Eye (tissue), 1 donor: ENCODE measurements at places on chromosomes 7 and 10.

DNA sequence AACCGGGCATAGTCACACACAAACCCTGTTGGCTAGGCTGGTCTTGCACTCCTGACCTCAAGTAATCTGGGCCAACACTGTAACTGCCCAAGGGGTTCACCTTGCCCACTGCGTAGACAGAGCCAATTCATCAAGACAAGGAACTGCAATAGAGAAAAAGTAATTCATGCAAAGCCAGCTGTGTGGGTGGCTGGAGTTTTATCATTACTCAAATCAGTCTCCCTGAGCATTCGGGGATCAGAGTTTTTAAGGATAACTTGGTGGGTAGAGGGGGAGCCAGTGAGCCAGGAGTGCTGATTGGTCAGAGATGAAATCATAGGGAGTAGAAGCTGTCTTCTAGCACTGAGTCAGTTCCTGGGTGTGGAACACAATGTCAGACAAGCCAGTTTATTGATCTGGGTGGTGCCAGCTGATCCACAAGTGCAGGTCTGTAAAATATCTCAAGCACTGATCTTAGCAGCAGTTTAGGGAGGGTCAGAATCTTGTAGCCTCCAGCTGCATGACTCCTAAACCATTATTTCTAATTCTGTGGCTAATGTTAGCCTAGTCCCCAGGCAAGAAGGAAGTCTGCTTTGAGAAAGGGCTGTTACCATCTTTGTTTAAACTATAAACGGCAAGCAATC is 15.6 kb upstream of the FXYD4 start:
- no peak for DNase-seq

DNA sequence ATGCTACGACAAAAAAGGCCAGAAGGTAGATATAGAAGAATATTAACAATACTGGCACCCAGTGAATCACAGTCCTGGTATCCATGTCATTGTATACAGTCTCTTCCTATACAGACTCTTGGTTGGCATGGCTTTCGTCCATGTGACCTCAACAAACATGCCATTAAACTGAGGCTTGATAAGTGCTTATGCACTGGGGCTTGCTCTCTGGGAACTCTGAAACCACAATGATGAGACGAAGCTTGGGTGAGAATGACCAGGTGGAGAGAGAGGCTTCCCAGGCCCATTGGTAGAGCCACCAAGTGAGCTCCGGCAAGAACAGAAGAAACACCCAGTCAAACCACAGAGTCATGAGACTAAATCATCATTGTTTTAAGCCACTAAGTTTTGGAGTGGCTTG is 33.2 kb downstream of the PNPLA8 start:
- no peak for DNase-seq

DNA sequence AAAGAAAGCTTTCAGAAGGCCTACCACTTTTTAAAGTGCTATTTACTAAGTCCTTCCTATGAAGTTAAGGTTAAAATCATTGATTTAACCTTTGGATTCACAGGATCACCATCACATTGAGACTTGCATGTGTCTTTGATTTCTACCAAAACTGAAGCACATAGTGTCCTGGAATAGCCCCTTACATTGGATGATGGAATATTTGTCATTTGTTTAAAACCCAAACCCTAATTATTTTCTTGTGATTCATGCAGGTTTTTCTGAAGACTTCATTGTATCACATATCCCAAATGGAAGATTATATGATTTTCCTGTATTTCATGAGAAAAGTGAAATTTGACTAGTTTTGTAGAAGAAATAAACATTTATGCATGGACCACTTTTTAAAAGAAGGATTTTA is 3.3 kb downstream of the SEMA3A start:
- DNase-seq, result peak; percentile 19

GRCh38 chr7:98249106-98249505 is 2.9 kb downstream of the TECPR1 start:
- DNase-seq, result no peak

- DNase-seq, result no peak
Measured at GRCh38 chr7:120898715-120899499, 41.0 kb upstream of the TSPAN12 start.

DNA sequence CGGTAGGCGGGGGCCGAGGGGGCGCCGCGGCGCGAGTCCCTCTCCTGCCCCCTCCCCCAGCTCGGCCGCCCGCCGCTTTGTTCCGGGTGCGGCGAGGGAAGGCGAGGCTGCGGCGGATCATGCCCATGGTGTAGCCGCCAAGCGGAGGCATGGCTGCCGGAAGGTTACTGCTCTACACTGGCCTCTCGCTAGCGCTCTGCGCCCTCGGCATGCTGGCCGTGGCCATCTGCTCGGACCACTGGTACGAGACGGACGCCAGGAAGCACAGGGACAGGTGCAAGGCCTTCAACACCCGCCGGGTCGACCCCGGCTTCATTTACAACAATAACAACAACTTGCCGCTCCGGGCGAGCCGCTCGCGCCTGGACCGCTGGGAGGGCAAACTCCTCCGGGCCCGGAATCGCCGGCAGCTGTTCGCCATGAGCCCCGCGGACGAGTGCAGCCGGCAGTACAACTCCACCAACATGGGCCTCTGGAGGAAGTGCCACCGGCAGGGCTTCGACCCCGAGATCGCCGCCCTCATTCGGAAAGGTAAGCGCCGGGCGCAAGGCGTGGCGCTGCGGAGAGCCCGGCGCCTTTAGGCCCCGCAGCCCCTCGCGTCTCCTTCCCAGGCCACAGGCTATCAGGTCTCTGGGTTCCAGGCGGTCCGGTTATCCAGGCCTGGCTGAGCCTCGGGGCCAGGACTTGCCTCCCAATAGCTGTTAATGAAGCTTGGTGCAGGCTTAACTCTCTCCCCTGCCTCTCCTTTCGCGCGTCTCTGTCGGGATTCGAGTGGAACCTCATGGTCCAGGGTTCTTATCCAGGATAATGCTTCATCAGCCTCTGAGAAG is 513 bp downstream of the TMEM178B start:
- DNase-seq, result peak; percentile 75

DNA sequence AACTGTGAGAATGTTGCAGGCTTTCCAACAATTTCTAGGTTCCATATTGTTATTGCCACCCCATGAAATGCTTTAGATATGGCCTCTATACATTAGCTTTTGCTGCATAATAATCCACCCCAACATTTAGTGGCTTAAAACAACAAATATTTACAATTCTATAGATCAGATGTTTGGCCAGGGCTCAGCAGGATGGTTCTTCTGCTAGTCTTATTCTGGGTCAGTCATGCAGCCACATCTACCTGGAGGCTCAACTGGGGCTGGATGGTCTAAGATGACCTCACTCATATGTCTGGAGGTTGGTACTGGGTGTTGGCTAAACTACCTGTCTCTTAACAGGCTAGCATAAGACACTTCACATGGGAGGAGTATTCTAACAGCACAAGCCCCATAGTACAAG is 607.3 kb downstream of the LRMDA start:
- DNase-seq, result no peak
